ENCODE measurements at places on chromosomes 3 and 15. TPM values are rescaled to one million over a fixed set of nuclear protein-coding genes. Genes with fewer than 3 reads are reported as not detected.

GRCh38 chr3:133627789-133628188 is 34.0 kb downstream of the TOPBP1 start:
- DNase-seq, result no peak

GRCh38 chr15:85707519-85708338 is 87.0 kb downstream of the KLHL25 start:
- DNase-seq, result peak; percentile 96

LMLN gene
- 6.5 TPM for total RNA-seq

GRCh38 chr15:31379042-31379441 is 52.4 kb downstream of the KLF13 start:
- DNase-seq, result no peak

DNA sequence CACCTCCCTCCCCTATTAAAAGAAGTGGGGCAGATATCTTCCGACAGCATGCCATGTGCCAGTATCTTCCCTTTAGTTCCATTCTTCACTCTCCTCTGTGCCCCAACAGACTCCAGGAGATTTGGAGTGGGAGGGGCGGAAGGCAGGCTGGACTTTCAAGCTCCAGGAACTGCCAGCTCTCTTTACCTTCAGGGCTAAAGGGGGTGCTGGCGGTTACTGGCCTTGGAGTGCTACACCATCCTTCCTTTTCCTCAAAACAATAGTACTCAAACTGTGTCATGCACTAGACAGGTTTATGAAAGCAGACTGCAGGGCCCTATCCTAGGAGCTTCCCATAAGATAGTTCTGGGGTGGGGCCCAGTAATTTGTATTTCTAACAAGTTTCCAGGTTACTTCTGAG is 6.0 kb downstream of the LINS1 start:
- DNase-seq, result no peak

- DNase-seq, result peak; percentile 89
Observed at GRCh38 chr15:94042180-94042928, 189.0 kb upstream of the MCTP2 start.

- peak; percentile 97 for DNase-seq
Observed at GRCh38 chr3:129286081-129286480, 7.4 kb downstream of the HMCES start.
